ENCODE measurements at places on chromosomes 13 and 19. TPM values are rescaled to one million over a fixed set of nuclear protein-coding genes. Genes with fewer than 3 reads are reported as not detected.

DNA sequence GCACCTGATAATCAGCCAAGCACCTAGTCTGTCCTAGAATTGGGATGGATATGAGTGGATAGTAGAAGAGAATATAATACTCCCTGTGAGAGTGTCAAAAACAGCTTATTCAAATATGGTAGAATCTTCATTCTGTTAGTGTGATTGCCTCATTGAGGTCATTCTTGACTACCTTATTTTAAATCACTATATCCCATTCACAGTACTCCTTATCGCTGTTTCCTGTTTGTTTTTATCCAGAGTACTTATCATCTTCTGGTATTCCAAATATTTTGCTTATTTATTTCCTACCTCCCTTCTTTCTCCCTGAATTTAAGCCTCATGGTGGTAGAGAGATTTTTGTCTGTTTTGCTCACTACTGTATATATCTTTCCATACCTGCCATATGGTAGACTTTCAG, 9.9 kb downstream of the NDFIP2 start:
- no peak for DNase-seq

GRCh38 chr19:30364866-30365800, 7.1 kb upstream of the ZNF536 start:
- DNase-seq: no peak

DNA sequence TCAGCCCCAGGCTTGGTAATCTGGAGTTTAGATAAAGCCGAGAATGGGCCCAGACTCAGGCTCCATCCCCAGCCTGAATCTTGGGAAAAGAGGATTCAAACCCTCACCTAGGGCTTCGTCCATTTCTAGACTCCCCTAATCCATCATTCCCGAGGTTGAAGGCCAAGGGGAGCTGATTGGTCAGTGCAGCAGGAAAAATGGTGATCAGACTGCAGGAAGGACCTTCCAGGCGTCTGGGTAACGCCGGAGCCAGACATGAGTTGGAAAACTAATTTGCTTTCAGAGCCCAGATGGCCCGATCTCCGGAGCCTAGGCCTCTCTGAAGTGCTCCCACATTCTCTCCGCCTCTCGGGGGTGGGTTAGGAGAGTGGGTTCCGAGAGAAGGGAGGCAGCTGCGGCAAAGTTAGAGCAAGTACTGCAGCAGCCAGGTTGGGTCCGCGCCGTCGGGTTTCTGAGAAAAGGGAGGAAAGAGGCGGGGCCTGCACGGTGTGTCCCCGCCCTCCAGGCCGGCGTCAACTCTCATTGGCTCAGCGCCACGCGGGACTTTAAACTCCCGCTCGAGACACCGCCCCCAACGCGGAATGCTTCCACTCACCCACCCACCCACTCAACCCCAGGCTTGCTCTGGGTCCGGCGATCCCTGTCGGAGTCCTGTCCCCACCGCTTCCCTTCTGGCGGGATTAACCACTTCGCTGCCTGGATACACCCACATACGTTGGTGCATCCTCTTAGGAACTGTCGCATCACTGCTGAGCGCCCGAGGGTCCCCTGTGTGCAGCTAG, 788 bp upstream of the RTBDN start:
- DNase-seq: no peak

- no peak for DNase-seq
Measured at GRCh38 chr13:75541287-75541686, 3.6 kb upstream of the COMMD6 start.

GRCh38 chr19:19539698-19540063, 1.6 kb downstream of the CILP2 start:
- no peak for DNase-seq

ASF1B gene
- 21.5 TPM for total RNA-seq

DNA sequence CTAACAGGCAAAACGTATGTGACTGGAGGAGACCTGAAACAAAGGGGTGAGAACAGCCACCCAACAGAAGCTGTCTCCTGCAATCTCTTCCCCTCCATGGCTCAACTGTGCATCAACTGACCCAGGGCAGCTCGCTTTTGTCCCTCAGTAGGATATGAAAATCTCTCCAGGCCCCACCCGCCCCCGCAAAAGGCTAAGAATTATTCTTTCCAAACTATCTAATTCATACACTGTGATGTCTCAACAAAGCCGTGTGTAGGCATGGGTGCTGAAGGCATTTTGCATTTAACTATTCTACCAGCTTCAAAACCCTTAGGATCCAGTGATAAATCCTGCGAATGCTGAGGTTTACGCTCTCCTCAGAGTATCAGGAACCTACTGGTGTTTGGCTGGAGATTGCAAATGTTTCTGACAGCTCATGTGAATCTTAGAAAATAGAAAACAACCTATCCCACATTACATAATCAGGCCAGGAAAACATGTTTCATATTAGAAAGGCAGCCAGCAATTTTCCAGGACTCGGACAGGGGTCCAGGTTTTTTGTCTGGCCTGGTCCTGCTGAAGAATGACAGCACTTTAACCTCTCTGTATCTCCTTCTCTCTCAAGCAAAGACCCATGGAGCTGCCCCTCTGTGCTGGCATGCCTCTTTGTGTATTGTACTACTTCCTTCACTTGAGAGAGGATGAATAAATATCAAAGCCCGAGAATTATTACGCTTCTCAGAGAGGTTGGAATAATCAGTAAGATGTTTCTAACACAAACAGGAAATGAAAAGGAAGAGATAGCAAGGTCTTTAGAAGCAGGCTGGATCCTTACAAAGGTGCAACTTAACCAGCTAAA, 17.3 kb downstream of the DHRS12 start:
- DNase-seq: no peak

- DNase-seq: no peak
Measured at GRCh38 chr19:36514012-36514612, 14.0 kb downstream of the ZNF260 start.

- DNase-seq: no peak
Measured at GRCh38 chr19:11373166-11373884, 1.1 kb upstream of the SWSAP1 start.

GRCh38 chr13:29892151-29892550, 41.7 kb upstream of the UBL3 start:
- DNase-seq: no peak

DIRAS1 gene
- total RNA-seq: under 0.01 TPM

ZNF559 gene
- 11.5 TPM for total RNA-seq

- no peak for DNase-seq
Measured at GRCh38 chr13:59975807-59976435, 187.8 kb downstream of the DIAPH3 start.

CRLF1 gene
- not detected for total RNA-seq

BCL3 gene
- total RNA-seq: 4.5 TPM

- no peak for DNase-seq
Measured at GRCh38 chr19:3281026-3281425, 56.6 kb downstream of the CELF5 start.

DNA sequence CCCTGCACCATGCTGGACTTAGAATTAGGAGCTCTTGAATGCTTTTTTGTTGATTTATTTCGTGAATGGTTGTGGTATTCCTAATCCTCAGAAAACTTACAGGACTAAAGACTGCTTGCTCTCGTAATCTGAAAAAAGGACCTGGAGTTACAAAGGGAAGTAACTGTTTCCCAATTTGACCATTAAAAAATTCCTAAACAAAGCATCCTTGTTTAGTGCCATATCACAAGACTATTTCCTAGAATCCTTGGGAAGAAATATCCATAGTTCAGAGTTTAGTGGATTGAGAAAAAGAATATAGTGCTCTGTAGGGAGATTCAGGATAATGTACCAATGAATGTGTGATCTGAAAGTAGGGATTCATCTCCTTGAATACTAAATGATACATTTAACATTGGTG, 186.8 kb downstream of the NDFIP2 start:
- DNase-seq: no peak

DNA sequence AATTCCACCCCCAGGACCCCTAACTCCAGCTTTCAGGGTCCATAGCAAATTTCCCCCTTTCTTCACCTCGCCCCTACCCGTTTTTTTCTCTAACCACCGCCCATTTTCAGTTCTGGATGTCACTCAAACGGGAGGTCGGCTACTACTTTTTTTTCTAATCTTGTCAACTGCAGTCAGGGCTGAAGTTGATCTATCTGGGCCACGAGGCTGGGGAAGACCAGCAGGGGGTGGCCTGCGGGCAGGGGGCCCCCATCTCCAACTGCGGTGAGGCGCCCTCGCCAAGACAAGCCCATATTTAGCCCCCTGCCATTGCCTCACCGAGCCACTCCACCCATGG, 748 bp downstream of the LHFPL6 start:
- no peak for DNase-seq

- no peak for DNase-seq
Measured at GRCh38 chr19:19176950-19177349, 6.9 kb upstream of the MEF2B start.

DNA sequence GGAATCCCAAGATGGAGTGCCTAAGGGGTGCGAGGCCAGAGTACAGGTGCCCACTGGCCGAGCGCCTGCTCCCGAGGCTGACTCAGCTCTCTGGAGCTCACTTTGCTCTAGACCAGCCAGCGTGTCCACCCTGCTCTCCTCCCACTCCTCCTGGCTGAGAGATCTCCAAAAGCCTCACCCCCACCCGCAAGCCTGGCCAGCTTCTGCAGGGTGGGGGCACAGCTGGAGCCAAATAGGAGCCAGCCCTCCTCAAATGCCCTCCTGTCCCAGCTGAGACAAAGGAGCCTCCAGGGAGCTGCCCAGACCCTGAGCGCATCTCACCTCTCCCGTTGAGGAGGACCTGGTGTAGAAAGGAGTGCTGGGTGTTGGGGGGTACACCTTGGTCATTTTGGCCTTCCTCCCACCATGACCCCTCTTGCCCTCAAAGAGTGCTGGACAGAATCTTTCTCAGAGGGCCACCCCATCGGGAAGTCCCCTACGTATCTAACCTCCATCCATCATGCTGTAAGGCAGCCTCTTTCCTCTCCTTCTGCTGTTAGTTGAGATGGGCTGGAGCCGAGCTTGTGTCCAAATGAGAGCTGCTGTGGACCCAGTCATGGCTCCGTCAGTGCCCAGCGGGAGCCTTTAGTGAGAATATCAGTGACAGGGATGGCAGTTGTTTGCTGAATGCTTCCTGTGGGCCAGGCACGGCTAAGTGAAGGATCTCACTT, 123.9 kb upstream of the VSTM2B start:
- DNase-seq: no peak

DNA sequence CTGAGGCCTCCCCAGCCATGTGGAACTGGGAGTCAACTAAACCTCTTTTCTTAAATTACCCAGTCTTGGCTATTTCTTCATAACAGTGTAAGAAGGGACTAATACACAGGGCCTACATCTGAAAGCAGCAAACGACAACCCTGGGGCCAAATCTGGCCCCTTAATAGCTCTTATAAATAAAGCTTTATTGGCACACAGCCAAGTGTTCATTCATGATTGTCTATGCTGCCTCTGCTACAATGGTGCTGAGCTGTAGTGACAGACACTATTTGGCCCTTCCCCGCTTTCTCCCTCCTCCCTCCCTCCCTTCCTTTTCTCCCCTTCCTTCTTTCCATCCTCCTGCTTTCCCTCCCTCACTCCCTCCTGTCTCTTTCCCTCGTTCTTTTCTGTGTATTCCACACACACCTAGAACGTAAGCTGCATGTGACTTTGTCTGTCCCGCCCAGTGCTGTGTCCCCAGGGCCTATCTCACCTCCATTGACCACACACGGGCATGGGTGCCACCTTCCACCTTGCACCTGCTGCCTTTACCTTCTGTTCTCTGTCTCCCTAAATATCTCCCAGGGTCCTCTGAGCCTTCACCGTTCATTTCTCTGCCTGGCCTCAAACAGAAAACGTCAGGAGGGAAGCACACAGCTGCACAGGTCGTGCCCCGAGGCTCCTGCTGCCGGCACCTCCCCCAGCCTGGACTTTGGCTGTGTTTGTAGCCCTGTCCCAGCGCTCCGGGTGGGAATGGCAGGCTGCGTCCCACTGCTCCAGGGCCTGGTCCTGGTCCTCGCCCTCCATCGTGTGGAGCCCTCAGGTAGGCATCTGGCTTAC, at the start of gene PROZ:
PROZ (plus strand) TSS at position 720 of the 819 bp plus-strand sequence; CDS start at position 733, 13 bp downstream.
- no peak for DNase-seq

KLK14 gene
- not detected for total RNA-seq

DNA sequence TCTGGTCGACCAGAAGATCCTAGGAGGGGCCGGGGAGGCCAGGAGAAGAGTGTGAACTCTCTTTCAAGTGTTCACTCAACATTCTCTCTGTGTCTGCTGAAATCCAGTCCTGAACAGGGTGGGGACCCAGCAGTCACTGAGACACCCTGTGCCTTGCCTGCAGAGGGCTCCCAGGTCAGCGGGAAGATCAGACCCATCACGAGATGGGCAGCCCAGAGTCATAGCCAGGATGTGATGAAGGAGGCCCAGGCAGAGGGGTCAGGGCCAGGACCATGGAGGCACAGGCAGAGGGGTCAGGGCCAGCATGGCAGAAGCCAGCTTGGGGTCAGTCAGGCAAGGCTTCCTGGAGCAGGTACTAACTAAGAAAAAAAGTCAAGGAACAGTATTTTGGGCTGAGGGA, 9.4 kb downstream of the NUMBL start:
- no peak for DNase-seq

GRCh38 chr13:40063278-40063698, 407.8 kb downstream of the COG6 start:
- DNase-seq: no peak

DNA sequence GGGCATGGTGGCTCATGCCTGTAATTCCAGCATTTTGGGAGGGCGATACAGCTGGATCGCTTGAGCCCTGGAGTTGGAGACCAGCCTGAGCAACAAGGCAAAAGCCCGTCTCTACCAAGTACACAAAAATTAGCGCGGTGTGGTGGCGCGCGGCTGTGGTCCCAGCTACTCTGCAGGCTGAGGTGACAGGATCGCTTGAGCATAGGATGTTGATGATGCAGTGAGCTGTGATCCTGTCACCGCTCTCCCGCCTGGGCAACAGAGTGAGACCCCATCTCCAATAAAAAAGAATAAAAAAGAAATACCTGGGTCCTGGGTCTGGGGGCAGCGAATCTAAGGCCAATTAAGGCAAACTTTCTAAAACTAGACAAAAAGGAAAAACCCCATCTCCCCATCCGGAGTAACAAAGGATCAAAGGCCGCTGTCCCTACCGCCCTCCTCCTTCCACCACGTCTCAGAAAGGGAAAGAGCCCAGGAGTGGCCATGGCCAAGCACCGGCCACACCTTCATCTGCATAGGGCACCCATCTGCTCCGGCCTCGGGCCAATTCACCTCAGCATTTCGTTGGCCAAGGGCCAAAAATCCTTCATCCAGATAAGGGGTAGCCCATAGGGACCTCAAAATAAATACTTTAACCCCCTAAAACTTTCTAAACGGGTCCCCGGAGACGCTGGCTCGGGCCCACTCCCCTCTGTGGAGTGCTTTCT, 851 bp downstream of the ZNF320 start:
- no peak for DNase-seq

All from pulmonary artery endothelial cell (primary cell).